Karpas-422 (cell line): ENCODE measurements at places on chromosomes 5 and 9. TPM values are rescaled to one million over a fixed set of nuclear protein-coding genes. Genes with fewer than 3 reads are reported as not detected.

- no peaks in the 10 kb centered on the region for H3K36me3 ChIP-seq
- no peaks in the 10 kb centered on the region for H3K27me3 ChIP-seq
- H3K4me3 ChIP-seq = no peak overlapping the region
- DNase-seq = no peak
These were observed 152.3 kb downstream of the OLFM1 start for GRCh38 chr9:135239769-135240141.

DNA sequence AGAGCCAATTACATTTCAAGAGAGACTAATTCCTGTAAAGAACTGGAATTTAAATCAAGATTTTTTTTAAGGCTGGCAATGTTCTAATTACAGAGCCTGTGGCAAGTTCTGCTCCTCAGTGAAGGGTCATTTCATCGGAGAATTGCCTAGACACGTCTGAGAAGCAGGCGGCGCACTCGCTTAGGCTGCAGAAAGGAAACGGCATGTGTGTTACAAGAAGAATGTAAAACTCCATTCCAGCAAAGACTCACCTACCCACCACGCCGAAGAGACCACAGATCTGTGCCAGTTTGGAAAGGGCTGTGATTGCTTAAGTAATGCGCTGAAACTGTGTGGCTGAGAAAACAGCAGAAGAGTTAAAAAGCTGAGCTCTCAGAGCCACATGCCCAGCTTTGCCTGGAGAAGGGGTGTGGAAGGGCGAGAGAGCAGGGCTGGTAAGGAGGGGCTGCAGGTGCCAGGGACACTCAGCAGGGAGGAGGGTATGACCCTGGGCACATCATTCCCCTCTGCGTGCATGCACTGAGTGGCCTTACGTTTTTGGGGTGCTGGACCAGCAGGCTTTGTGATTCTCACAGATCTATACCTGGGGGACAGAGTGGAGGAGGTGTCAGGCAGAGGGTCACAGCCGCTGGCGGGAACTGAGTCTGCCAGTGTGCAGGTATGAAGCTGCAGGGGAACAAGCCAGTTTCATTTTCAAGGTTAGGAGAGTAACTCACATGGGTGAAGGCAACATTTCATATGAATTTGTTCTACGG lies 17.8 kb upstream of the SLC25A51 start:
- no peak overlapping the region for H3K27ac ChIP-seq
- H3K4me3 ChIP-seq = no peak overlapping the region
- peaks cover 12% of the 10 kb centered on the region for H3K4me1 ChIP-seq
- no peak for DNase-seq

- no peaks in the 10 kb centered on the region for H3K4me1 ChIP-seq
- no peak overlapping the region for H3K27ac ChIP-seq
- H3K36me3 ChIP-seq = no peaks in the 10 kb centered on the region
- H3K27me3 ChIP-seq = no peaks in the 10 kb centered on the region
- H3K4me3 ChIP-seq = no peak overlapping the region
These were observed 342.7 kb upstream of the ADAMTS16 start for GRCh38 chr5:4797445-4797844.

DNA sequence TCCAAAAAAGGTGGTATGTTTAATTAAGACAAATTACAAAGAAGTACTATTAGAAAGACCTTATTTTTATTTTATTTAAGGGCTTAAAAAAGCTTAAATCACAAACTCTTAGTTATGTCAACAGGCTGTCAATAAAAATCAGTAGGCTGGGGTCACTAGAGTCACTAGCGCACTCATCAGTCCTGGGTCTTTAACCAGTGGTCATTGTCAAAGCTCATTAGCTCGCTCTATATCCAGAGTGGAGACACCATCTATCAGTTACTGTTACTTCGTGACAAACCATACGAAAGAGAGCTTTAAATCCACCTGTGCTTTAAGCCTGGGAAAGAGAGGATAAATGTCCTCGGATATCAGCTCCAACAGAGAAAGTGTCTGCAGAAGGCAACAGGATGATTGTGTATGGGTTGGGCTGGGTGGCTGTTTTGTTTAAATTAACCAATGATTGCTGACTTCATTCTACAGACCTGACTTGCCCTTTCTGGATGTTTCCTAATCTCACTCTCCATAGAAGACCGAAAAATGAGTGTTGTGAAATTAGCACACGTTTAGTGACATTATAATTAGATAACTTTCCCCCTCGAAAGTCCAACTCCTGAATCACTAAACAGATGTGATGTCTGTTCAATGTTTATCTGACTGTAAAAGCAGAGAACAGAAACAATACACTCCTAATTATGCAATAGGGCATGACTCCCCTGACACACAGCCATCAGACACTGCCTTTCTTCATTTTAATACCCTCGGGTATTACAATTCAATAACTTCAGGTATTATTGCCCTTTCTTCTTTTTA lies 123.6 kb upstream of the TNPO1 start:
- no peaks in the 10 kb centered on the region for H3K4me1 ChIP-seq
- H3K27me3 ChIP-seq = no peaks in the 10 kb centered on the region
- H3K27ac ChIP-seq = no peak overlapping the region
- no peak overlapping the region for H3K4me3 ChIP-seq
- no peak for DNase-seq

The SHLD3 gene
- 5.1 and 7.0 TPM in 2 replicates for total RNA-seq
